ENCODE measurements at places on chromosomes 11 and 22.
A peak's percentile ranks its signal among the peaks of the same experiment; 100 is the strongest.

DNA sequence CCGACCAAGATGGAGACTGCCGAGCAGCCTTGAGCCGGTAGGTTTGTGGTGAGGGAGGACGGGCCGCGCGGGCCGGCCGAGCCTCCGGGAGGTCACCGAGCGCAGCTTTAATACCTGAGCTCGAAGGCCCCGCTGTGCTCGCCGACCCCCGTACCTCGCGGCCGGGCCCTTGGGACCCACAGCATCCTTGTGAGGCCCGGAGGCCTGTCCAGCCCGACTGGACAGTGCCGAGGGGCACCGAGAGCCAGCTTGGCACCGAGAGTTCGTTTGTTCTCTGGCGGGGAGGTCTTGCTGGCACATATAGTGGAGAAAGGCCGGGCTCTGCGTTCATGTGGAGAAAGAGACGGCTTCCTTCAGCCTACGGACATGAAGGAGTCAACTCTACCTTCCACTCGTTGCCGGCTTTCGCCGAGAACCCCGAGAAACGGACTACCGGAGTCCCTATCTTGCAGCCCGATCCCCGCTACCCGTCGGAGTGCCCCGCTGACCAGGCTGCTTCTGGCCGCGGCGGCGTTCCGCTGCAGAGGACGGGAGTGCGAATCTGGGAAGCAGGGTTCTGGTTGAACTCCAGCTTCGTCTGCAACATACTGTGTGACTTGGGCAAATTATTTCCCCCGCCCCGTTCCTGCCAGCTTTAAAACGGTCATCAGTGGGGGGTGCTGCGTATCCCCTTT lies 349 bp downstream of the TSSC4 start:
- DNase-seq = no peak

DNA sequence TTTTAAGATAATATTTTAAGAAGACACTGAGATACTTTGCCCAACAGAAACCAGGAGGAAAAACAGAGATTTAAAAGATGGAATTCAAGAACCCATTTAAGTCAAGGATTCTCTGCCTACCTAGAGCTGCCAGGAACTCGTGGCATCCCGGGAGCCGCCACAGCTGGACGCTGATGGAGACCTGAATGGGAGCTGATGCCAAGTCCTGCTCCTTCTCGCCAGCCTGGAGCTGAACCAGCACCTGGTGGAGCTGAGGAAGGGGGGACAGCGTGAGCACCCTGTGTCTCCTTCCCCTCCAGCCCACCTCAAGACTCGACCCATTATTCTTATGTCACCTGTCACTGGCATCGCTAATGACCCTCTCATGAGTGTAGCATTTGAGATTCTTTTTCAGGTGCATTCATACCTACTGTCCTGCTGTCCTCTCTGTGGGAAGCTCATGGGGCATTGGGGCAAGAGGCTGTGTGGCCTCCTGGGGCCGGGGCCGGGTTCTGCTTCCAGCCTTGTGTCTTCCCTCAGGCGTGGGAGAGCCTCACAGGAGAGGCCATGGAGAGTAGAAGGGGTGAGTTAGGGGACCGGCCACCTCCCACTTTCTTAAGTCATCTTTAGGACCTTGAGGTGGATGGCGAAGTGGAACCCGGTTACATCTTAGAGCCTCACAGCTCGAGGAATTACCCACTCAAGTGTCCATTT lies 70.8 kb upstream of the PITPNB start:
- no peak for DNase-seq

GRCh38 chr11:2577991-2578928 lies 121.5 kb downstream of the KCNQ1OT1 start:
- no peak for DNase-seq

DNA sequence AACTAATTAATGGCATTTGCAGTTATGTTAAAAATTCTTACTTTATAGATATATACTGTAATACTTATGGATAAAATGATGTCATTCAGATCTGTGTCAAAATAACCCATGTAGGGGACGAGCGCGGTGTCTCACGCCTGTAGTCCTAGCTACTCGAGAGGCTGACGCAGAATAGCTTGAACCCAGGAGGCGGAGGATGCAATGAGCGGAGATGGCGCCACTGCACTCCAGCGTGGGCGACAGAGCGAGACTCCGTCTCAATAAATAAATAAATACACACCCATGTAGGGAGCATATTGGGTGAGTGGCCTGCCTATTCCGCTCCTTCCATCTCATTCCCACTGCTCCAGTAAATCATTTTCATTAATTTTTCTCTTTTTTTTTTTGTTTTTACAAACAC lies 7.1 kb downstream of the SNU13 start:
- no peak for DNase-seq

DNA sequence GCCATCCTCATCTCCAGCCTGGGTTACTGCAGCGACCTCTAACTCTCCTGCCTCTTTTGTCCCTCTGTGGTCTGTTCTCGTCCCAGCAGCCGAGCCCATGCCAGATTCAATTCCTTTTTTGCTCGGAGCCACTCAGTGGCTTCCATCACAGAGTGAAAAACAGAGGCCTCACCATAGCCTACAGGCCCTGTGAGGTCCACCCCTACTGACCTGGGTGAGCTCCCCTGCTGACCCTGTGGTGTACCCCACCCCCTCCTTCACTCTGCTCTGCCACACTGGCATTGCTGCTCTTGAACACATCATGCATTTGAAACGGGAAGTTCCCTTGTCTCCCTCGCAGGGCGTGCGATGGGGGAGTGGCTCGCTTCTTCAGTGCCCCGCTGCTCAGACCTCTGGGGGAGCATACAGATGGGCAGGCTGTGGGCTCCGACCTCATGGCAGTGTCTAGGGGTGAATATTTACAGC lies 2.1 kb downstream of the AIP start:
- no peak for DNase-seq

GRCh38 chr11:23206741-23207336 lies 346.6 kb upstream of the CCDC179 start:
- DNase-seq = no peak

DNA sequence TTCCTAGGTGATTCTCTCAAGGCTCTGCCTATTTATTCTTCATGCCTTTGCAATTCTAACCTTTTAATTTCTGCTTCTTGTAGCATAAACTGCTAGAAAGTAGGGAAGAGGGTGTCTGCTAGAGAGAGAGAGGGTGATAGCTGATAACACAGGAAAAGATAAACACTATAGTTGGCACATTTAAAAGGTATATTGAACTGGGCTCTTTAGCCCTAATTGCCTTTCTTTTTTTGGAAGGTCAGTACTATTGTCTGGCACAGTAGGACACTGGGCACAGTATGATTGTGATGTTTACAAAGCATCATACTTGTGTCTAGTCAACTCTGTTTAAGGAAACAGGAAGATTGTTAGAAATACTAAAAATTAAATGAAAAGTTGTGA lies 33.3 kb downstream of the TEAD1 start:
- DNase-seq = no peak

GRCh38 chr11:16873289-16873688 lies 134.8 kb downstream of the C11orf58 start:
- DNase-seq = no peak

DNA sequence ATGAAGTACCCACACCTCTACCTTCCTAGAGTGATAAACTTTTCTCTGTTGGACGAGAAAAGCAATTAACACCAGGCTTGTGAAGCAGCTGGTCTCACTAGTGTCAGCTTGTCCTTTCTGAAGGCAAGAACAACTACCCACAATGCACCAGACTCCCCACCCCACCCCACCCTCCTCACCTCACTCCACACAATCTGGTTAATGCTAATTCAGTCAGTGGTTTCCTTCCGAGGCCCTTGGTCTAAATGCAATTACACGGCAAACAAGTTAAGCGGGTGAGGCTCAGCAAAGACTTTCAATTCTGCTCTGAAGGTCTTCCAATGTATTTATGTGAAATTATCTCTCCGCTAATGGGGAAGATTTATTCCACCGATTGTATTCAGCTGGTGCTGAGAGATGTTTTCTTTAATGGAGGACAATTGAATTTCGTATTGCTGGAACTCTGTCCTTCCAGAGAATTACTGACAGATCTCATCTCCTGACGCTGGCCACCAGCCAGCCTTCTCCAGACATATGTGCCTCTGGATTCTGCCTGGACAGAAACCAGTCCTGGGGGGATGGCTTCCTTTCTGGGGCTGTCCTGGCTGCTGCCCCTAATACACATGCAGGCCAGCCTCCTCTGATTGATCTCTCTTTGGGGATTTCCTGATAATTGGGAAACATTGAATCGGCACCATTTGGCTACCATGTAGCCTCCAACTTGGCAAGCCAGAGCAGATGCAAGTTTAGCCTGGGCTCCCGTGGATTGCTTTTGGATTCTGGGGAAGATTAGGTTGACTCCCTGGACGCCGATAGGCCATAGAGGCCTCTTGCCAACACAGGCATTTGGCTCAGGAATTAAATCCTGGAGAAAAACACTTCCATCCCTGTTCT lies 165.8 kb upstream of the NARS2 start:
- no peak for DNase-seq

- DNase-seq = peak; percentile 1
Measured at GRCh38 chr11:39236916-39237315, 2222.5 kb downstream of the LRRC4C start.

- no peak for DNase-seq
Measured at GRCh38 chr11:60699284-60699691, at the start of gene MS4A8. Gene MS4A8 (plus strand): TSS chr11:60699612. CDS start chr11:60700861, 1,249 bp downstream.

- DNase-seq = peak; percentile 85
Measured at GRCh38 chr11:11731311-11732083, 109.7 kb upstream of the GALNT18 start.

Data from MCF 10A (cell line).